Suprapubic skin (tissue), 4 donors: ENCODE measurements at places on chromosomes 11 and 22.

GRCh38 chr11:115737875-115738274 is 233.7 kb upstream of the CADM1 start:
- peaks cover 14% of the 10 kb centered on the region for H3K4me1 ChIP-seq
- no peaks in the 10 kb centered on the region for H3K36me3 ChIP-seq
- H3K27me3 ChIP-seq = no peaks in the 10 kb centered on the region
- no peak for DNase-seq

DNA sequence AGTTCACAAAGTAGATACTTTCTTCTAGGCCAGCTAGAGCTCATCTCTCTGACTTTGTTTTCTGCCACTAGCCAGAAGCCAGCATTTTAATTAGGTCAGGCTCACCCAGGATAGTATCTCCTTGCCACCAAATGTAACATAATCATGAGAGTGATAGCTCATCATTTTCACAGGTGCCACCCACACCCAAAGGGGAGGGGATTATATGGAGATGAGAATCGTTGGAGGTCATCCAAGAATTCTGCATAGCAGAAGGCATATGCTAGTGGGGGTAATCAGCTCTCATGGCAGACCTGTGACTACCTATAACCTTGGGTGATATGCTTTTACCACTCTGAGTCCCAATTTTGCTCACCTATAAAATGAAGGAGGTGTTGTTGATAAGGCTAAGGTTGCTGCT is 523.0 kb downstream of the METTL15 start:
- H3K4me3 ChIP-seq = no peak overlapping the region
- no peak for DNase-seq
- H3K36me3 ChIP-seq = no peaks in the 10 kb centered on the region
- no peaks in the 10 kb centered on the region for H3K4me1 ChIP-seq

DNA sequence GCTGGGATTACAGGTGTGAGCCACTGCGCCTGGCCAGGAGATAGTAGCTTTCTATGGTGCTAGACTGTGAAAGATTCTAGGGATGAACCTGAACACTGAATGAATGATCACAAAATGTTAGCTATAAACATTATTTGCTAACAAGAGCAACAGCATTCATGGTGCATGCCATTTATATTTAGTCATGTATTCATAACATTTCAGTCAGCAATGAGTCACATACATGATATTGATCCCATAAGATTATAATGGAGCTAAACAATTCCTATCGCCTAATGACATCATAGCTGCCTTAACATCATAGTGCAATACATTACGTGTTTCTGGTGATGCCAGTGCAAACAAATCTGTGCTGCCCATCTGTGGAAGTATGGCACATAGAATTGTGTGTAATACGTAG is 164.1 kb downstream of the ARHGAP42 start:
- H3K36me3 ChIP-seq = no peaks in the 10 kb centered on the region
- H3K4me3 ChIP-seq = no peak overlapping the region
- peaks cover 21% of the 10 kb centered on the region for H3K4me1 ChIP-seq
- no peaks in the 10 kb centered on the region for H3K27me3 ChIP-seq
- peak overlapping the region; percentile 38 for H3K27ac ChIP-seq

DNA sequence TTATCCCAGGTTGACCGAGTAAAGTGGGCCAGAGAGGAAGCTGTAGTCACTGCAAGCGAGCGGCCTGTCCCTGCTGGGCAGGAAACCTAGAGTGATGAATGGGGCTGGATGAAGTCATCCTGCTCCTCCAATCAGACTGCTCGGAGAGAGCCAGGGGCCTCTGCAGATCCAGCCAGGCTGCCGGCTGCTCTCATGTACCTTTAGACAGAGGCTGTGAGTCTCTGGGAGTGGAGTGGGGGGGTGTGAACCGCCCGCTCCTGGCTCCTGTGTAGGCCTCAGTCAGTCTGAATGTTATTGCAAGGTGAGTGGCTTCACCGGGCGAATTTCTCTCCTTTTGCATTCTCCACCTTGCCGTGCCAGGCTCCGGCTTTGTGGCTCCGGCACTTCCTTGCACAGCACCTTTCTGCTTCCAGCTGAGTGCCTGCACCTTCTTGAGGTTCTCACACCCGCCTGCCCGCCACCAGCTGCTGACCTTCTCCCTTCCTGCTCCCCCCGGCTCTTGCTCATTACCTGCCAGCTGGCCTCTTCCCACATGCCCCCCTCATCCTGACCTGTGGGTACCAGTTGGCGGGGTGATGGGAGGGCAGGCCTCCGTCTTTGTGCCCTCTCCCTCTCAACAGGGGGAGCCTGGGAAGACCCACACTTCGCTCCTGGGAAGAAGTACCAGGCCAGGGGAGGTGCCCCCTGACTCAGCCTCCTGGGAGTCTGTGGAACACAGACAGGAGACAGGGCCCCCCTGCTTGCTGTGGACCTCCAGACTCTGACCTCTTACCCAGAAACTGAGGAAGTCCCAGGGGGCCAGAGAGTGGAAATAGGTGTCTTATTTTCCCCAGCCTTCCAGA is 79.9 kb downstream of the GRAMD1B start:
- no peak for DNase-seq
- peaks cover 8% of the 10 kb centered on the region for H3K4me1 ChIP-seq
- H3K27ac ChIP-seq = no peak overlapping the region
- H3K36me3 ChIP-seq = no peaks in the 10 kb centered on the region
- H3K27me3 ChIP-seq = no peaks in the 10 kb centered on the region
- H3K4me3 ChIP-seq = no peak overlapping the region
